ENCODE measurements at places on chromosomes 1 and 21.

GRCh38 chr1:15953294-15953771, 22.6 kb downstream of the ZBTB17 start:
- no peak for DNase-seq

GRCh38 chr1:24926563-24927249, 3.4 kb downstream of the RUNX3 start:
- DNase-seq, result no peak

- no peak for DNase-seq
Observed at GRCh38 chr21:37562920-37563640, 196.5 kb downstream of the DYRK1A start.

- DNase-seq, result peak; percentile 67
Observed at GRCh38 chr1:201739492-201740085, 89.4 kb upstream of the IPO9 start.

- no peak for DNase-seq
Observed at GRCh38 chr1:234994436-234995295, 134.0 kb downstream of the TOMM20 start.

DNA sequence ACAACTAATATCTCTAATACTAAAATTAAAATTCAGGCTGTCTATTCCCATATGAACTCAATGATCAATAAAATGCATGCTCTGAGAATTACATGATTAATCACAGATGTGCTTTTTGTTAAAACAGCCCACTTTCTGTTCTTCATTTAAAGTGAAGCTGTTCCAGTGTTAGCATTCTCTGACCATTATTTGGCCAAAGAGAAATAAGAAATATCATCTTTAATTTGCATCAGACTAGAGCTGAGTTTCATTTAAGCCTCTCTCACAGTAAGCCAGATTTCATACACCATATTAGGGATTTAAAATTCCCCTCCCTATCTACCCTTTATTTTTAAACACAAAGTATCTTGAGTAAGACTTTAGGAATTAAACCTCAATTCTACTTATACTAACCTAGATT, 261.6 kb downstream of the TPR start:
- no peak for DNase-seq

DNA sequence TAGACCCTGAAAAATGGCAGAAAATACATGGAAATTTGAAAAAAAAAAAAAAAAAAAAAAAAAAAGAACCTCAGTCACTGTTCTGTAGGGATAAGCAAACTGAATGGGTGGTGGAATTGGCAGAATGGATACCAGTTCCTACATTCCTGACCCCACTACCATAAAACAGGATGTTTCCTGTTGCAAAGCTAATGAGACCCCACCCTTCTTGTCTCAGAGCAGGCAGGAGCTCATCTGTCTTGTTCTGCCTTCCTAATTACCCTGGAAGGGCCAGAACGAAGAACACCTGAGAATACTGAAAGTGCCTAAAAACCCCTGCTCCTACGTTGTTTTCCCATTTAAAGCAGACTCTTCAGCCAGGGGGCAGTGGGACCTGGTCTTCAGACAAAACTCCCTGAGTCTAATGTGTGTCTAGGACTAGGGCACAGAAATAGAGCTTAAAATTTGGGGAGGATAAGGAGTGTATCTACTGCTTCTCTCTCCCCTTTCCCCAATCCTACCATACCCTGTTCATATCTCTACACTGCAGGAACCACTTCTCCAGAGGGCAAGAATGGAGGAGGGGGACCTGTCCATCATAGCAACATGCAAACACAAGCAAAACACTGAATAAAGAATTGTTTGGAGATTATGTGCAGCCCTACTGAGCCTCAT, 3.9 kb downstream of the C1orf56 start:
- no peak for DNase-seq

GRCh38 chr1:207312604-207312920, 8.9 kb upstream of the CD55 start:
- no peak for DNase-seq

DNA sequence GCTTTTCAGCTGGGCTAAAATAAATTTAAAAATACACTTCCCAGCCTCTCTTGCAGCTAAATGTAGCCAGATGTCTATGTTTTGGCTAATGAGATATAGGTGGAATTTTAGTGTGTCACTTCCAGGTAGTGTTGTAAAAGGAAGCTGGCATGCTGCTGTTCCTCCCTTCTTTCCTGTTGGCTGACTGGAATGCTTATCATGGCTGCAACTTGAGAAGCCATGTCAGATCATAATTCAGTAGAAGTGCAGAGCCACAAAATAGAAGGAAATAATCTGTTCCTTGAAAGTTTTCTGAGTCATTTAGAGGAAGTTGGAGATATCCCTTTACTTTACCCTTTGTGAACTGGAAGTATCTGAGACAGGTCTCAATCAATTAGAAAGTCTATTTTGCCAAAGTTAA, 10.9 kb upstream of the RBM15 start:
- DNase-seq, result no peak

DNA sequence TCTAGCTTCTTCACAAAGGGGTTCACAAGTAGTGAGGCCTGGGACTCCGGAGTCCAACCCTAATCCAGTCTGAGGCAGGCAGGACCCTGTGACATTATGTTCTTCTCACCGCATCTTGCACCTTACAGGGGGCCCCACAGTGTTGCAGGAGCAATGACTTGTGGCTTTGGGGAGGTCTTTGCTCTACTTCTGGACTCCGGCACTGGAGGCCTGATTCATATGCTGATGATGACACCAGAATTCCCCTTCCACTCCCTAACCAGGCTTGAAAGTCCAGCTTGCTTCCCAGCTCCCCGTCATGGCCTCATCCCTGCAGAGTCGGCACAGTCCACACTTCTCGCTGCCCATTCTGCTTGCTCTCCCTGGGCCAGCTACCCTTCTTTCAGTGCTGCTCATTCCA, 96.3 kb upstream of the SLC44A3 start:
- no peak for DNase-seq

- DNase-seq, result no peak
Observed at GRCh38 chr1:234609691-234610042, 311 bp downstream of the IRF2BP2 start.

DNA sequence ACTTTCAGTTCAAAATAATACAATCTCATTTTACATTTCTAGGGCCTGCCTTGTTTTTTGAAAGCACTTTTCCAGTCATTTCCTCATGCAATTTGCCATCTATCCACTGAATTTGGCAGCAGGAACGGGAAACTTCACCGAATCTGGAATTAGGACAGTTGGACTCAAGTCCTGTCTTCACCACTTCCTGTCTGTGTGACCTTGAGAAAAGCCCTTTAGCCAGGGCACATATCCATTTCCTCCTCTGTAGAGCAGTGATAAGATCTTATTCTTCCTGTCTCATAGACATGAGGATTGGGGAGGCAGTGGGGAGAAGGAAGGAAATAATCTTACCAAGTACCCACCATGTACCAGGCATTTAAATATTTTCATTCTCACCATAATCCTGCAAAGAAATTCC, 12.0 kb downstream of the VAV3 start:
- no peak for DNase-seq

DNA sequence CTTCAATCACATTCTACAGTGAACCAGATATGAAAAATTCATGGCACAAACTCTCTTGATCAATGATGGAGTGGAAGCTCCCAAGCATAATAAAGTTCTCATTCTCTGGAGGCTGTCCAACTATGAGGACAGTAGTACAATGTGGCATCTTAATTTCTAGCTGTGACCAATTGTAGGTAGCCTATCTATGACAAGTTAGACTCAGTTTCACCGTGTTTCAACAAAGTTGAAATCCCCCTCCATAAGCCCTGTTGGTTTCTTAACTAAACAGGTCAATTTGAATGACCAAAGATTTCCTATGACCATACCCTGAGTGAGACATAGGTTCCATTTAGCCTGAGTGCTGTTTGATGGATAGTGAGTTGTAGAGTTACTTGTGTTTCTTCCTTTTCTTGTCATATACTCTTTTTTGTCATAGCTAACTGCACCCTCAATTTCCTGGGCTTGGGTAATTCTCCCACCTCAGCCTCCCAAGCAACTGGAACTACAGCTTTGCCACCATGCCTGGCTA, 11.8 kb downstream of the PATJ start:
- no peak for DNase-seq

DNA sequence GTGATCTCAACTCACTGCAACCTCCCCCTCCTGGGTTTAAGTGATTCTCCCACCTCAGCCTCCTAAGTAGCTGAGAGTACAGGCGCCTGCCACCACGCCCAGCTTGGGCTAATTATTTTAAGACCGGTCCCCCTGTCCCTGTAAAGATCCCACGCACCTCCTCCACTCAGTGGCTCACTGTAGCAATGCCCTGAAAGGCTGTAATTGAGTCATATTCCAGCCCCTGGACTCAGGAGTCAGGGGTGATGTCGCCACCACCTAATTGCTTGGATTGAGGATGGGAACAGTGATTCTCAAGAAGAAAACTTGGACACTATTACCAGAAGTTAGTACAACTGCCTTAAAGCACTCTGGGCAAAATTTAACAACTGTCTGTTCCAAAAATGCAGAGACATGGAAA, 3.1 kb upstream of the EDARADD start:
- DNase-seq, result no peak

DNA sequence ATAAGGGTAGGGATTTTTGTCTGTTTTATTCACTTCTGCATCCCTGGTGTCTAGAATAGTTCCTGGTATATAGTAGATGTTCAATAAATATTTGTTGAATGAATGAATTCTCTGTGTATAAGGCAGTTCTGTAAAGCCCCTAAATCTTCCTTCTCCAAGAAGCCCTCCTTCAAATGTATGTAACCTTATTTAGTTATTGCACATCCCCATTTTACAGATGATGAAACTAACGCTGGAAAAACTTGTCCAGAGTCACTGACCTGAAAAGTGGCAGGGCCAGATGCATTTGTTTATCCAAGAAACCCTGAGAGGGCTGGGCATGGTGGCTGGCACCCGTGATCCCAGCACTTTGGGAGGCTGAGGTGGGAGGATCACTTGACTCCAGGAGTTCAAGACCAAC, 4.3 kb upstream of the LMNA start:
- no peak for DNase-seq

- no peak for DNase-seq
Observed at GRCh38 chr1:94851571-94851970, 31.4 kb downstream of the SLC44A3 start.

DNA sequence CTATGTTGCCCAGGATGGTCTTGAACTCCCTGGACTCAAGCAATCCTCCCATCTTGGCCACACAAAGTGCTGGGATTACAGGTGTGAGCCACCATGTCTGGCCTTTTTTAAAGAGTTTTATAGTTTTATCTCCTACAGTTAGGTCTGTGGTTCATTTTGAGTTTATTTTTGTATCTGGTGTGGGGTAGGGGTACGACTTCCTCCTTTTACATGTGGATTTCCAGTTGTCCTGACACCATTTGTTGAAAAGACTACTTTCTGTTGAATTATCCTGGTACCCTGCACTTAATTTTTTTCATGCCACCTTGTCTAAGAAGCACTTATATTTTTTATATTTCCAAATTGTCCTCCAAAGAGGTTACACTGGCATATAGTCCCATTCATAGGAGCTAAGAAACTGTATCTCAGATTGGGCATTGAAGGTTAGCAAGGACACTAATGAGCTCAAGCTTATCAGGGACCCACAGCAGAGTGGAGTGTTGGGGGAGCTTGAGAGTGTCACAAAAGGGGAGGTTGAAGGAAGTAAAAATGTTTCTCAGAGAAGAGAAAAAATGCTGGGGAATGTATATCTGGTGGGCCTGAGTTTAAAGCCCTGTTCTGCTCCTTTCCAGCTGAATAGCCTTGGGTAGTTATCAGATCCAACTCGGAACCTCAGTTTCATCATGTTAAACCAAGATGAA, 23.4 kb upstream of the MEF2D start:
- no peak for DNase-seq

DNA sequence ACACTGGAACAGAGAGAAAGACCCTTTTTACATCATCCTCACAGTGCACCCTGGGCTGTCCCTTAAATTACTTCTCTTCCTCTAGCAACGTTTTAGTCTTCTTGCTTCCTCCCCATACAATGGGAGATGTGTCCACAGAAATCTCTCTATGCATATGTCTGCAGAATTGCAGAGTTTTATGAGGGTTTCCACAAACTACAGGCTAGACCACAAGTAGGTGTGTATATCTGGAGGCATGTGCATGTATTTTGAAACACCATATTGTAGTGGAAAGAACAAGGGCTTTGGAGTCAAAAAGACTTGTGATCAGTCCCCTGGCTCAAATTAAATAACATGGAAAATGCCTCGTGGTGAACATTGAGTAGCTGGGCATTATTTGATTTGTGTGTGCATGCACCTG, 121.3 kb upstream of the IPO9 start:
- DNase-seq, result no peak

DNA sequence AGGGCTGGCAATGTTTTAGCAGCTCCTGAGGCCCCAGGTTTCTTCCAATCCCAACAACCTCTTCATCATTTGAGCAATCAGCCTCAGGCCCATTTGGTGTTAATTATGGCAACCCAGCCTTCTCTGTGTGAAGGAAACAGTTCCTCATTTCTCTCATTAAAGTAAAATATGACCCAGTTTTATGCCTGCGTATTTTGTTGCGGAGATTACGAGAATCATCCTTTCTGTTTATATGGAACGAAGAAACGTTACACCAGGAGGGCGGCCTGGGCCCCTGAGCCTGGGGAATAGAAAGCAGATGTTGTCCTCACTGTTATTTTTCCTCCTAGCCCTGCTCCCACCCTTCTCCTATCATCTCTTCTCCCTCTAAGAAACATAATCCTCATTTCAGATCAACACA, 332.2 kb upstream of the USP24 start:
- no peak for DNase-seq

- peak; percentile 42 for DNase-seq
Observed at GRCh38 chr1:175154629-175155472, 37.7 kb downstream of the KIAA0040 start.

GRCh38 chr1:13661539-13661938, 38.4 kb upstream of the PRDM2 start:
- DNase-seq, result no peak

GRCh38 chr1:163768576-163768975, 446.8 kb downstream of the NUF2 start:
- DNase-seq, result no peak

DNA sequence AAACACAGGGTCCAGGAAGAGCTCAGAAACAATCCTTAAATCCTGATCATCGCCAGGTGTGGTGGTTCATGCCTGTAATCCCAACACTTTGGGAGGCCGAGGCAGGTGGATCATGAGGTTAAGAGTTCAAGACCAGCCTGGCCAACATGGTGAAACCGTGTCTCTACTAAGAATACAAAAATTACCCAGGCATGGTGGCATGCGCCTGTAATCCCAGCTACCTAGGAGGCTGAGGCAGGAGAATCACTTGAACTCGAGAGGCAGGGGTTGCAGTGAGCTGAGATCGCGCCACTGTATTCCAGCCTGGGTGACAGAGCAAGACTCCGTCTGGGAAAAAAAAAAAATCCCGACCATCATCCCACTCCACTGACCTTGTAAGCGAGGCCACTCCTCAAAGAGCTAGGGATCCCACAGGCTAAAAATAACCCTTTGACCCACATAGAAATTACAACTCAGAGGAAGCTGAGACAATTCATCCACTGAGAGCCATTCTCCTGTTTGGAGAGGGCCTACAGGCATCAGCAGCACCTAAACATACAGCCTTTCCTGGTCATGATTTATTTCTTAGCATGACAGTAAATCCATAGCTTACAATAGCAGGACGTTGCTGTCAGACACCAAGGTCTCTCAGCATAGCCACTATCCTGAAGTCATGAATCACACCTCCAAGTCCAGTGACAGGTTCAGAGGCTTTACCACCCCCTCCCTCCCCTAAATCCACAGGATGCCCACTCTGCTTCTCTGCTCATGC, 66.7 kb downstream of the TGFBR3 start:
- no peak for DNase-seq
